Stimulated activated CD4-positive, alpha-beta T cell treated with anti-CD3 and anti-CD28 coated beads, Interleukin-15, amount 100 ng/mL, for 24 hours (primary cell): ENCODE measurements at places on chromosomes 5 and 9.

- DNase-seq, result no peak
These were observed 1929.6 kb upstream of the CDH6 start for GRCh38 chr5:29263915-29264351.

DNA sequence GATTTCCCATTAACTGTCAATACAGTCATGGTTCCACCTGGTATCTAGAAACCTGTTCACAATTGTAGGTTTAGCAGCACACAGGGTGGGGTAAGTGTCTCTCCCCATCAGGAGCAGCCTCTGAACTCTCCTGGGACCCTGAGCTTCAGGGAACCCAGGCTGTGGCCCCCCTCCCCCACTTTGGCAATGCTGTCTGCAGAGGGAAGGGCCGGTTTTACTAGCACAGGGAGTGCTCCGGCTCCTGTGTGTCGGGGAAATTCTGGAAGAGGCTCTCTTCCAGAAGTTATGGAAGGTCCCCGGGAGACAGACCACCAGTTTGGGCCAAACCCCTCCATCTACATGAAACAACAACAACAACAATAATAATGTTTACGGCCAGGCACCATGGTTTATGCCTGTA is 9.9 kb downstream of the DAB2IP start:
- no peak for DNase-seq

DNA sequence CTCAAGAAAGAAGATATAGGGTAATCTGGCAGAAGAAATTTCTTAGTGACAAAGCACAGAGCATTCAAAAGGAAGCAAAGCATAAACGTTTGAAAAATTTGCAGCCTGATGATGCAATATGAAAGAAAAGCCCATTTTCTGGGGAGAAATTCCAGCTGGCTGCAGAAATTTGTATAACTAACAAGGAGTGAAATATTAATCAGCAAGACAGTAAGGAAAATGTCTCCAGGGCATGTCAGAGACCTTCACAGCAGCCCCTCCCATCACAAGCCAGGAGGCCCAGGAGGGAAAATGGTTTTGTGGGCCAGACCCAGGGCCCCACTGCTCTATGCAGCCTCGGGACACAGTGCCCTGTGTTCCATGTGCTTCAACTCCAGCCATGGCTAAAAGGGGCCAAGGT is 359.4 kb downstream of the HINT1 start:
- no peak for DNase-seq

- DNase-seq, result peak; percentile 77
These were observed 1.5 kb downstream of the SMARCA2 start for GRCh38 chr9:2016408-2017330.

- no peak for DNase-seq
These were observed 922 bp downstream of the LMX1B start for GRCh38 chr9:126614455-126615244.

DNA sequence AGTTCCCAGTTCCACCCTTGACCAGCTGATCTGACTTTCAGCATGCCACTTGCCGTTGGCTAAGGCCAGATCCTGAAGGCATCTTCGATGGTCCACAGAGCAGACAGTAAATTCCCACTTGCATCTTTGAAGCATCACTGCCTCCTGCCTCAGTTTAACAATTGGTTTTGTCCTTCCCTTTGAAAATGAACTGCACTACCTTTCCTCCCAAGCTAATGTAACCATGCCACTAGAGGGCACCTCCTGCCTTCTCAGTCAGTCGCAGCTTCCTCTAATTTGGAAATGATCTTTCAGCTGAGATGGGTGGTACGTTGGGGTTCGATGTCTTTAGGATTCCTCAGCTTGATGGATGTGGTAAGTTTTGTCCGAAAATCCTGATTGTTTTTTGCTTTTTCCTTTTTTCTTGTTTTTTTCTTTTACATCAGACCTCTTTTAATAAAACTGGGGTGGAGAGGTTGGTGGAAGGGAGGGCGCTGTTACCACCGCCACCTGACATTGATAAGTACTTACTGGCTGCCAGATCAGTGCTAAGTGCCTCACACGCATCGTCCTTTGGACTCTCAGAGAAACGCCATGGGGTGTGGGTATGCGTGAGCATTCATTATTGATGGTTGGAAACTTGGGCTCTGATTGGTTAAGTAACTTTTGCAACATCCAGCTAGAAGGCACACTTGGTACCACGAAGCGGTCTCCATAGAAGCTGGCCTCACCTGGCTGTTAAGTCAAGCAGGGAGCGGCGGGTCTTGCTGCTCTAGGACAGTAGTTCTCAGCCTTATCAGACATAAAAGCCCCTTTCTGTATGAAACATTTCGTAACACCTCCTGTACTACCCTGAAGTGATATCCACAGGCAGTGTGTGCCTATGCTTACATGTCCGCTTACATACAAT is 16.9 kb downstream of the PTTG1 start:
- DNase-seq, result peak; percentile 66

DNA sequence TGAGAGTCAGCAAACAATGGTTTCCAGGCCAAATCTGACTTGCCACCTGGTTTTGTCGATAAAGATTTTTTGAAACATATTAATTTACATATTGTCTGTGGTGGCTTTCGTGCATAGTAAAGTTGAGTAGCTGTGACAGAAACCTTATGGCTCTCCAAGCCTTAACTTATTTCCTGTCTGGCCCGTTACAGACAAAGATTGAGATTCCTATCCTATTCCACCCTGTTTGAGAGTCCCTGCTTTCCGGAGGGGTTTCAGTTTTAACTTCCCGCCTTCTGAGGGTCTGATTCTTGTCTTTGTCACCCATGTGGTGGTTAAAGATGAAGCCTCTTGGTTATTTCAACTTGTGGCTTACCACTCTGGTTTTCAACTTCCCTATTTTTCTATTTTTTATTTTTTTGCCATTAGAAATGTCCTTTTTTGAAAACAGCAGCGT is 11.4 kb downstream of the OTULIN start:
- no peak for DNase-seq

GRCh38 chr5:143835251-143835650 is 23.3 kb downstream of the HMHB1 start:
- no peak for DNase-seq

- DNase-seq, result no peak
These were observed 11.0 kb downstream of the DAB2 start for GRCh38 chr5:39413771-39414170.

- DNase-seq, result no peak
These were observed 179.7 kb upstream of the DAB2 start for GRCh38 chr5:39604491-39604890.

DNA sequence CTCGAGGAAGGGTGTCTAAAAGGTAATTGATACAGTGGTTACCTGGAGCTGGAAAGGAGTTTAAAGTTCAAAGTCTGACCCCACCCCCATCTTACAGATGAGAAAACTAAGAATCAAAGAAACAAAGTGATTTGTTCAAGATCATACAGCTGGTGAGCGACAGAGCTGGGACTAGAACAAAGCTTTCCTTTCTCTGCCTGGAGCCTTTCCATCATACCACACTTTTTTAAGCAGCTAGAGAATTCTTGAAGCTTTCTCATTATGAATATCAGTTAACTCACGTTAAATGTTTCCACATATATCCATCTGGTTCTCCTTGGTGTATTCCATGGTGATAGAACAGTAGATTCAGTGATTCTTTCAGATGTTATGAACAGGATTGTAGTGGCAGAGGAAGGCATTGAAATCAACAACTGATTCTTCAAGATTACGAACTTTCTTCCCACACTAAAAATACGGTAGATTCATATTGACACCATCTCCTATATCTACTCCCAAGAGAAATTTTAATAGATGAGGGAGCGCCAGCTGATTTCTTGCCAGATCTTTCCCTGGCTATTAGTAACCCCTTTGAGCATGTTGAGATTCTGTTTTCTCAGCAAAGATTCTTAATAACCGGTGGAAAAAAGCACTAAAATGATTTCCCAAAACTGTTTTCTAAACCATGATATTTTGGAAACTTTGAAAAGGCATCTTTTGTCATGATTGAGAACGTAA is 233.7 kb downstream of the ADAMTSL1 start:
- DNase-seq, result no peak

GRCh38 chr9:133528876-133529241 is 4.1 kb upstream of the MYMK start:
- no peak for DNase-seq

GRCh38 chr5:56815658-56816545 is 553 bp downstream of the MAP3K1 start:
- peak; percentile 61 for DNase-seq

GRCh38 chr9:114558027-114558675 is 29.4 kb upstream of the ATP6V1G1 start:
- DNase-seq, result no peak

DNA sequence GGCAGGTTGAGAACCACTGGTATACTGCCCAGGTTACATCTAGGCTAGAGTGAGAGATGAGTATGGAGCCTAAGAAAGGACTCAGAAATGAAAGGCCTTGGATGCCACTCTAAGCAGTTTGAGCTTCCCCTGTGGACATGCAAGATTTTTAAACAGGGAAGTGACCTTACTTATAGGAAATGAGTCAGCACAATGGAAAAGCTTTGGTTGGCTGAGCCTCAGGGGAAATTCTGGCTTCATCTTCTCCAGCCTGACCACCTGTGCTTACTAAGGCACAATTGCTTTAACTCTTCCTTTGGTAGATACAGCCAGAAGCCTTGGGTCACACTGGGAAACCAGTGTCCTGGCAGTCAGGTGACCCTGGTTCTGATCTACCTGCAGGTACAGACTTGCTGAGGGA is 380.2 kb upstream of the ZNF462 start:
- no peak for DNase-seq

- no peak for DNase-seq
These were observed 31.4 kb upstream of the SARDH start for GRCh38 chr9:133769511-133770075.

DNA sequence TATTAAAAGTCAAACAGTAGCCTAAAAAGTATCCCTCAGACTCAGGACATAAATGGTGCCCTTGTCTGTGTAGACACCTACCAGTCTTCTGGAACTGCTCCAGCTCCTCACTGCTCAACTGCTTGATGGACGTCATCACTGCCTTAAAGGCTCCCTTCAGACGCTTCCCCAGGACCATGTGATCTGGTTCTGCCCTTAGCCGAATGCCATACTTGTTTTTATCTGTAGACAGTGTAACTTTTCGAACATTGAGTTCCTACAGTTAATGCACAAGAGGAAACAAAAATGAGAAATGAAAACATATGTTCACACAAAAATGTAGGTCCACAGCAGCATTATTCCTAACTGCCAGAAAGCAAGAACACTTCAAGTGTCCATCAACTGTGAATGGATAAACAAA is 46.2 kb downstream of the IARS1 start:
- no peak for DNase-seq

- no peak for DNase-seq
These were observed 105.6 kb downstream of the KCTD16 start for GRCh38 chr5:144276034-144276822.

- DNase-seq, result no peak
These were observed 560.3 kb upstream of the KLF4 start for GRCh38 chr9:108049671-108050494.

GRCh38 chr5:129631961-129632360 is 115.9 kb upstream of the MINAR2 start:
- no peak for DNase-seq

DNA sequence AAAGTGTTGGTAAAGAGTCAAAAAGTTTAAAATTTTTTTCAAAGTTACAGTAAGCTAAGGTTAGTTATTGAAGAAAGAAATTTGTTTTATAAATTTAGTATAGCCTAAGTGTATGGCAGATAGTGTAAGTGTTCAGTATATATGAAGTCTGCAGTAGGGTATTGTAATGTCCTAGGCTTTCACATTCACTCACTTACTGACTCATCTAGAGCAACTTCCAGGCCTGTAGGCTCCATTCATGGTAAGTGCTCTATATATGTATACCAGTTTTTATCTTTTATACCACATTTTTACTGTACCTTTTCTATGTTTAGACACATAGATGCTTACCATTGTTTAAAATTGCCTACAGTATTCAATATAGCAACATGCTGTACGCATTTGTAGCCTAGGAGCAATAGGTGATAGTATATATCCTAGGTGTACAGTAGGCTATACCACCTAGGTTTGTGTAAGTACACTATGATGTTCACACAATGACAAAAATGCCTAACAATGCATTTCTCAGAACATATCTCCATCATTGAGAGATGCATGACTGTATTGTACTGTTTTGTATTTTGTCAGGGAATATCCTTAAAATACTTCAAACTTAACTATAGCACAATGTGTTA is 38.5 kb downstream of the CYSTM1 start:
- no peak for DNase-seq

- no peak for DNase-seq
These were observed 225.0 kb downstream of the PBX3 start for GRCh38 chr9:125972012-125972729.

DNA sequence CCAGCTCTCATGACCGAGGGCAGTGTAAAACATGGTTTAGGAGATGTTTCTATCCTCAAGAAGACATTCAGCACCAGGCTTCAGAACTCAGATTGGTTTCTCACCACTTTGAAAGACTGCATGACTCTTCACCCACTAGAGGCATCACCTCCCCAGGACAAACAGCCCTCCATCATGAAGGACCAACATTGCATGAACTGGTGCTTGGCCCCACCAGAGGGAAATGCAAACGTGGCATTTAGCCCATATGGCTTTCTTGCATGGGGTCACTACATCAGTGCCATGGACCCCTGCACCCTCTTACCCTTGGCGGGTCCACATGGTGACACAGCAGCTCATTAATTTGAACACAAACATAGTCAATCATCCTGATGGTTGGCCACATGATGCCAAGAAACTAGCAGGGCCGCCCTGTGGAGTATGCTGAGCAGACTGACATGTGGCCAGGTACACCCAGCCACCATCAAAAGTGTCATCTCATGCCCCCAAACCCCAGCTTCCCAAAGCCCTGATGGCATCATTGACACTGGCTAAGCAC is 129.5 kb upstream of the FSTL4 start:
- DNase-seq, result no peak

DNA sequence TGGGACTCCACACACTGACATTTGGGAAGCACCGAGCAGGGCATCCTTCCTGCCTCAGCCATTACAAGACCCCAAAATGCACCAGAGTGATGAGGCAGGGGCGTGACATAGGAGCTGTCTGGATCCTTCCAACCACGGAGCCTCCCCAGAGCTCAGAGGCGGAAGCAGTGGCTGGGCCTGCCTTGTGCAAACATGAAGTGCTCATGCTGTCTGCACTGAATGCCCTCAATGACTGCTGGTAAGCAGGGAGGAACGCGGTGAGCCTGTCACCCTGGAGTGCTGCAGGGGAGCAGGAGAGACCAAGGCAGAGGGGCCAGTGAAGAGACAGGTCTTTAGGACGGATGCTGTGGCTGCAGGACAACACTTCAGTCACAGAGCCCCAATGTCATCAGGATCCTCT is 60.2 kb upstream of the HRH2 start:
- DNase-seq, result no peak
